Natural killer cell (primary cell): ENCODE measurements at places on chromosomes 7 and 10.
A peak's percentile ranks its signal among the peaks of the same experiment; 100 is the strongest.

GRCh38 chr10:57202356-57202755 is 841.3 kb upstream of the ZWINT start:
- no peak overlapping the region for H3K4me3 ChIP-seq
- no peaks in the 10 kb centered on the region for H3K27me3 ChIP-seq
- no peak overlapping the region for H3K27ac ChIP-seq
- no peak for DNase-seq

GRCh38 chr10:101451261-101451660 is 97.3 kb downstream of the BTRC start:
- no peak for DNase-seq
- H3K36me3 ChIP-seq = no peaks in the 10 kb centered on the region
- H3K27ac ChIP-seq = no peak overlapping the region

- no peak overlapping the region for H3K4me3 ChIP-seq
- no peaks in the 10 kb centered on the region for H3K36me3 ChIP-seq
- H3K4me1 ChIP-seq = peaks cover 7% of the 10 kb centered on the region
- DNase-seq = peak; percentile 73
- no peaks in the 10 kb centered on the region for H3K27me3 ChIP-seq
These were observed 47.3 kb downstream of the LRRN3 start for GRCh38 chr7:111138193-111138569.

DNA sequence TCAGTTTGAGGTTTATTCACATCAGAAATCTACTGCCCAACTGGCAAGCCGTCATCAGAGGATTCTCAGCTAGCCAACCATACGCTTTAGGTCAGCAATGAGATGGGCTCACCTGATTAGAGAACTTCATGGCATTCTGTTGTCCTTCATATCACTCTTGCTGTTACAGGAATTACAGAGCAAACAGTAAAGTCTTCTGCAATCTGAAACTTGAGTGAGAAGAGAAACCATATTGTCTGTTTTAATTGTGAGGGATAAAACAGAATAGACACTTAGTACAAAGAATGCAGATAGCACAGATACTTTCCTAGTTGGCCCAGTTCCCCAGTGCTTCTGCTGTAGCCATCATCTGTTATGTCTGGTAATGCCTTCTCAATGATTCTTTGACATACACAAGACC is 366.6 kb downstream of the EXOC4 start:
- no peaks in the 10 kb centered on the region for H3K36me3 ChIP-seq
- H3K27me3 ChIP-seq = no peaks in the 10 kb centered on the region
- no peak overlapping the region for H3K4me3 ChIP-seq
- H3K4me1 ChIP-seq = no peaks in the 10 kb centered on the region

- H3K4me3 ChIP-seq = no peak overlapping the region
- H3K36me3 ChIP-seq = no peaks in the 10 kb centered on the region
- H3K4me1 ChIP-seq = no peaks in the 10 kb centered on the region
- no peak overlapping the region for H3K27ac ChIP-seq
- H3K27me3 ChIP-seq = no peaks in the 10 kb centered on the region
These were observed 87.9 kb downstream of the KCND2 start for GRCh38 chr7:120360918-120361317.

GRCh38 chr7:133742709-133743538 is 384.2 kb upstream of the LRGUK start:
- H3K4me3 ChIP-seq = no peak overlapping the region
- no peaks in the 10 kb centered on the region for H3K36me3 ChIP-seq
- H3K27me3 ChIP-seq = no peaks in the 10 kb centered on the region
- DNase-seq = no peak
- no peaks in the 10 kb centered on the region for H3K4me1 ChIP-seq

- no peaks in the 10 kb centered on the region for H3K27me3 ChIP-seq
- no peaks in the 10 kb centered on the region for H3K36me3 ChIP-seq
- no peak for DNase-seq
- H3K4me3 ChIP-seq = no peak overlapping the region
These were observed 123.6 kb downstream of the PRLHR start for GRCh38 chr10:118471863-118472262.

DNA sequence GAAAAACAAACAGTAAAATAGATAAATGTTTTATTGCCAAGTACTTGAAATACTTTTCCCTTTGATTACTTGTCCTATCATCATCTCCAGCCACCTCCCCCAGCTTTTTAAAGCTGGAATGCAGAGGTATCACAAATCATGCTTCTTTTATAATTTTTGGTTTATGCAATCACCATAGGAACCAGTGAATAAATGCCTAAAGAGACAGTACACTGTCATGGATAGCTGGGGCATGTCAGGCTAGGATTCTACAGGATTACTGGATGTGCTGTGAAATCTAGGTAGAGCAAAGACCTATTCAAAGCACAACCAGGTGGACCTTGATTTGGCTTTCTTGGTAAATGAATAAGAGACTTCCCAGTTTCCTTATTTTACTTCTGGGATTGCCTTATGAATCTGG is 158.6 kb downstream of the ELAPOR2 start:
- no peaks in the 10 kb centered on the region for H3K4me1 ChIP-seq
- DNase-seq = no peak
- no peak overlapping the region for H3K4me3 ChIP-seq
- H3K27me3 ChIP-seq = no peaks in the 10 kb centered on the region

GRCh38 chr10:102661658-102662028 is 17.4 kb downstream of the TRIM8 start:
- peaks cover 39% of the 10 kb centered on the region for H3K4me1 ChIP-seq
- no peaks in the 10 kb centered on the region for H3K27me3 ChIP-seq
- no peak for DNase-seq
- peak overlapping the region; percentile 65 for H3K27ac ChIP-seq
- no peak overlapping the region for H3K4me3 ChIP-seq
- H3K36me3 ChIP-seq = peaks cover 20% of the 10 kb centered on the region

- H3K27ac ChIP-seq = peak overlapping the region; percentile 19
- DNase-seq = no peak
- H3K4me1 ChIP-seq = peaks cover 4% of the 10 kb centered on the region
- peaks cover 85% of the 10 kb centered on the region for H3K36me3 ChIP-seq
- no peaks in the 10 kb centered on the region for H3K27me3 ChIP-seq
- H3K4me3 ChIP-seq = no peak overlapping the region
These were observed 14.4 kb downstream of the PDCD4 start for GRCh38 chr10:110885932-110886674.

- no peaks in the 10 kb centered on the region for H3K27me3 ChIP-seq
- no peak overlapping the region for H3K27ac ChIP-seq
- no peak overlapping the region for H3K4me3 ChIP-seq
- DNase-seq = no peak
- no peaks in the 10 kb centered on the region for H3K4me1 ChIP-seq
- no peaks in the 10 kb centered on the region for H3K36me3 ChIP-seq
These were observed 22.5 kb upstream of the TRIL start for GRCh38 chr7:28980451-28981160.

DNA sequence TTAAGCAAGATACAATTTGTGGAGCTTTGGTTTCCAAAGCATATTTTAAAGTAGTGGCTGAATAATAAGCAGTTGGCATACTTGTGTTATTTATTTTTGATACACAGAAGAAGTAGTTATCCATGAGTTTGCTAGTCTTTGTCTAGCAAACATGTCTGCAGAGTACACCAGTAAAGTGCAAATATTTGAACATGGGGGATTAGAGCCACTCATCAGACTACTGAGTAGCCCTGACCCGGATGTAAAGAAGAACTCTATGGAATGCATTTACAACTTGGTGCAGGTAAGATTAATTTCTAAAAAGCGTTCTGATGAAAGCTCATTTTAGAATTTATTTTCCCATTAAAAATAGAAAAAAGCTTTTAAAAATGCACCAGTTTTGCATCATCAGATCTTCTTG is 31.4 kb downstream of the ARMC3 start:
- H3K36me3 ChIP-seq = no peaks in the 10 kb centered on the region
- no peaks in the 10 kb centered on the region for H3K4me1 ChIP-seq
- no peaks in the 10 kb centered on the region for H3K27me3 ChIP-seq
- no peak for DNase-seq
- no peak overlapping the region for H3K27ac ChIP-seq

- H3K27ac ChIP-seq = no peak overlapping the region
- no peak for DNase-seq
- no peaks in the 10 kb centered on the region for H3K36me3 ChIP-seq
- peaks cover 4% of the 10 kb centered on the region for H3K27me3 ChIP-seq
- H3K4me1 ChIP-seq = no peaks in the 10 kb centered on the region
These were observed 181.8 kb upstream of the PFKP start for GRCh38 chr10:2885288-2886278.

- no peak overlapping the region for H3K27ac ChIP-seq
- H3K4me1 ChIP-seq = peaks cover 29% of the 10 kb centered on the region
- no peaks in the 10 kb centered on the region for H3K27me3 ChIP-seq
These were observed 102.0 kb upstream of the INSYN2A start for GRCh38 chr10:127298381-127298780.

DNA sequence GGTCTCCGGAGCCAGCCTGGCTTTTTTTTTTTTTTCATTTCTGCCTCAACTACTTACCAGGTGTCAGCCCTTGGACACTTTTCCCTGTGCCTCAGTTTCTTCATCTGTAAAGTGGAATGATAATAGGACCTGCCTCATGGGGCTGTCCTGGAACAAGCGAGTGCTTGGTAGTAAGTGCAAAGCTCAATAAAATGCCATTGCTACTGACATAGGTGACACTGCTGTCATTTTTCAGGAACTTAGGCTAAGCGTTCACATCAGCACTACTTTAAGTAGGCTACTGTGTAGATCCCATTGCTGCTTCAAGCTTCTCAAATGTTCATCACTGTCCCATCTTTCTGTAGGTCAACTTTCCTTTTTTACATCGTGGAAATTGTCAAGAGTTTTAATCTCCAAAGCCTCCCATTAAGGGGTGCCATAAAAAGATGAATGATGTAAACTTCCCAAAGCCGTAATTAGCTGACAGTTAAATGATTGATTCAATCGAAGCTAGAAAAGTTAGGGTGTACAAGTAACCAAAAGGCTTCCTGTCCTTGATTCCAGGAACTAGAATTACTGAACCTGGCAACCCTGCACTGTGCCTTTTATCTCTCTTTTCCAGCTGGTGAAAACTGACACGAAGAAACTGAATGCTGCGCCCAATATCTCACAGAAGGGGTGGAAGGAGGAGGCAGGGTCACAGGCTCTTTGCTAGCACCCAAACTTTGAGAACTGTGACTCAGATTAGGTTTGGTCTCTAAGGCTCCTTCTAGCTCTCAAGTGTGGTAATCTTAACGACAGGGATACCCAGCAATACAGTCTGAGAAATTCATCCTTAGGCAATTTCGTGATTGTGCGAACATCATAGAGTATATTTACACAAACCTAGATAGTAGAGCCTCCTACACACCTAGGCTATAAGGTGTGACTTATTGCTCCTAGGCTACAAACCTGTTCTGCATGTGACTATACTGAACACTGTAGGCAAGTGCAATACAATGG is 861 bp upstream of the USP6NL start:
- no peaks in the 10 kb centered on the region for H3K36me3 ChIP-seq

DNA sequence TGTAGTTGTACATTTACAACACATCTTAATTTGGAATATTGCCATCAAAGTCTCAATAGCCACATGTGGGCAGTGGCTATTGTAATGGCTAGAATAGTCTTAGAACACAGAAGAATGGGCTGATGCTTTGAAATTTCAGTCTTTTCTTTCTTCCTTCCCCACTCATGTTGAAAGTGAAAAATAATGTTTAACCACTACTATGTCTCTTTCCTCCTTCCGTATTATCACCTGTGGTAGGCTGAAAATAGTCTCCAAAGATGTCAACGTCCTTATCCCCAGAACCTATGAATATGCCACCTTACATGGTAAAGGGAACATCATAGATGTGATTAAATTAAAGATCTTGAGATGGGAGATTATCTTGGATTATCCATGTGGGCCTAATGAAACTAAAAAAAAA is 154.0 kb downstream of the SUGCT start:
- H3K36me3 ChIP-seq = no peaks in the 10 kb centered on the region
- DNase-seq = no peak
- H3K27me3 ChIP-seq = no peaks in the 10 kb centered on the region
- no peak overlapping the region for H3K4me3 ChIP-seq

- H3K27ac ChIP-seq = no peak overlapping the region
- H3K4me3 ChIP-seq = no peak overlapping the region
- H3K4me1 ChIP-seq = no peaks in the 10 kb centered on the region
- H3K36me3 ChIP-seq = no peaks in the 10 kb centered on the region
- H3K27me3 ChIP-seq = no peaks in the 10 kb centered on the region
These were observed 242.3 kb upstream of the SP8 start for GRCh38 chr7:21029006-21029405.

DNA sequence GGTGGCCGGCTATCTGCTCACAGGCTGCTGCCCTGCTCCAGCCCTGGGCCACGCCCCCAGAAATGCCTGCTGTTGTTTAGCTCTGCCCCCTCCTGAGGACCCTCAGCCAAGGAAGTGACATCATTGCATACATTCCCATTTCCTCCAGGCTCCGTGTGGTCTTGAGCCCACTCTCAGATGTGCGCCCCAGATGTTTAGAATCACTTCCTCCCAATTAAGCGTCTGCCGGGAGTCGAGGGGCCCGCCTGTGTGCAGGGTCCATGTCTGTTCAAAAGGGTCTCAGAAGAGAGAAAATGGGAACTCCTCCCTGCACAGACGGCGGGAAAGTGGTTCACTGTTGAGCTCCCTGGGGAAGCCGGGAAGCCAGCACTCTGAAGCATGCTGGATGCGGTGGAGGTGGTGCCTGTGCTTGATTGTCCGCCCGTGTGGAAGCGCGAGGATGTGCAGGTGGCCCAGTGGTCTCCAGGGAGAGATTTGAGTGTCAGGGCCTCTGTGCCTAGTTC is 116.9 kb upstream of the PPIF start:
- peaks cover 9% of the 10 kb centered on the region for H3K36me3 ChIP-seq
- H3K27ac ChIP-seq = no peak overlapping the region
- H3K27me3 ChIP-seq = no peaks in the 10 kb centered on the region
- H3K4me1 ChIP-seq = peaks cover 4% of the 10 kb centered on the region

DNA sequence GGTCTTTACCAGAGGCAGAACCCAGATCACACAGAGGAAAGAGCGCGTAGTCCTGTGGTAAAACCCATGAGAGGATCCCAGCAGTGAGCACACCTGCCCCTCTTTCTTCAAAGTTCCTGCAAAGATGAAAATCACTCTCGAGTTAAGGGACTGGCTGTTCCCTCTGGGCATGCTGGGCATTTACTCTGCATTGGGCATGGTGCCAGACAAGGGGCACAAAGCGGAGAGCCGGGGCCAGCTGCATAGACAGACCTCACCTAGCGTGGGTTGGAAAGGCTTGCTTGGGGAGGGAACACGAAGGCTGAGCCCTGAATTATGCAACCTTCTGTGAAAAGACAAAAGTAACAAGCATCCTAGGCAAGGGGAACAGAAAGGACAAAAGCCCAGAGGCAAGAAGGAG is 120.0 kb upstream of the TCERG1L start:
- DNase-seq = no peak
- H3K4me3 ChIP-seq = no peak overlapping the region
- H3K4me1 ChIP-seq = no peaks in the 10 kb centered on the region

DNA sequence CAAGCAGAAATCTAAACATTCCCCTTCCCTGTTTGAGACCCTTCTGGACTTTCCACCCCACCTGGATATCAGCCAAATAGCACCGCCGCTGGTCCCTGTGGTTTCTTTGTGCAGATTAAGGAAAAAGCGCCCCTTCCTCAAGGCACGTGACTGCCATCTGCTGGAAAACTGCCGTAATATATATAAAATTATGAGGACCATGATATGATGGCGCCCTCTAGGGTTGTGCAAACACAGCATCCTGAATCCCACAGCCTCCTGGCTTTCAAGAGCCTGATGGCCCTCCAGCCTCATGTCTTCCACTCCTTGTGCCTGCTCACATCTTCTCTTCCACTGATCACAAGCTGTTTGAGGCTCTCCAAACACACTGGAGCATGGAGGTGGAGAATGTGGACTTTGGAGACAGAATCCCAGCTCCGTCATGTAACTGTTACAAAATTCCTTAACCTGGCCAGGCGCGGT is 121.3 kb downstream of the MYL10 start:
- H3K4me1 ChIP-seq = peaks cover 18% of the 10 kb centered on the region
- no peaks in the 10 kb centered on the region for H3K36me3 ChIP-seq
- no peaks in the 10 kb centered on the region for H3K27me3 ChIP-seq
- peak; percentile 61 for DNase-seq

GRCh38 chr10:112790921-112791320 is 159.1 kb upstream of the TCF7L2 start:
- no peaks in the 10 kb centered on the region for H3K27me3 ChIP-seq
- no peaks in the 10 kb centered on the region for H3K36me3 ChIP-seq
- no peaks in the 10 kb centered on the region for H3K4me1 ChIP-seq
- DNase-seq = no peak
